Stimulated activated CD8-positive, alpha-beta memory T cell treated with anti-CD3 and anti-CD28 coated beads, Interleukin-4, amount 100 ng/mL, for 1 hour (primary cell): ENCODE measurements at places on chromosomes 7 and 10.

DNA sequence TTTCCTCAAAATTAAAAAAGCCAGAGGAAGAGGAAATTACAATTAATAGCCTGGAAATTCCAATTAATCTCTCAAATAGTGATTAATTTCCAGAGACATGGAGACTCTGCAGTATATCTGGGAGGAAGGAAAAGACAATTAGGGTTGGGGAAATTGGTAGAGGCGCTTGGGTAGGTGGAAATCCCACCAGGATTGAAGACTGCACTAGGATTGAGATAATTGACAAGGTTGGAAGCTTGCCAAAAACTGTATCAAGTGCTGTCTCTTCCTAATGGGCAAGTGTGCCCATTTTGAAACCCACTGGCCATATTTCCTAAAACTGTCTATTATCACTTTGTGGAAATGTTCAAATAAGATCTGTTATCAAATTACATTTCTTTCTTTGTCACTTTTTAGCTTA lies 21.6 kb downstream of the CHN2 start:
- no peak for DNase-seq

DNA sequence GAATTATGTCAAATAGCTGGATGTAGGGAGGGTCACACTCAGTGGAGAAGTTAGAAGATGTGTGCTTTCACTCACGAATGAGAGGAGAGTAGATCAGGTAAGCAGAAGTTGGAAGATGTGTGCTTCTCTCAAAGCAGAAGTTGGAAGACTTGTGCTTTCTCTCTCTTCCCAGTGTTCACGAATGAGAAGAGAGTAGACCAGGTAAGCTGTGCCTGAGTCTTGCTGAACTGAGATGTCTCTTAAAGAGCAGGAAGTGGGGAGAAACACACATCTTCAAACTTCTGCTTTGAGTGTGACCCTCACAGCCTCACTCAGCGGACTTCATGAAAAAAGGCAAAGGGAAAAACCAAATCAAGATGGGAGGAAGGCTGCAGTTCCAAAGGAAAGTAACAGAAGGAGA lies 7.0 kb upstream of the TMEM243 start:
- no peak for DNase-seq

DNA sequence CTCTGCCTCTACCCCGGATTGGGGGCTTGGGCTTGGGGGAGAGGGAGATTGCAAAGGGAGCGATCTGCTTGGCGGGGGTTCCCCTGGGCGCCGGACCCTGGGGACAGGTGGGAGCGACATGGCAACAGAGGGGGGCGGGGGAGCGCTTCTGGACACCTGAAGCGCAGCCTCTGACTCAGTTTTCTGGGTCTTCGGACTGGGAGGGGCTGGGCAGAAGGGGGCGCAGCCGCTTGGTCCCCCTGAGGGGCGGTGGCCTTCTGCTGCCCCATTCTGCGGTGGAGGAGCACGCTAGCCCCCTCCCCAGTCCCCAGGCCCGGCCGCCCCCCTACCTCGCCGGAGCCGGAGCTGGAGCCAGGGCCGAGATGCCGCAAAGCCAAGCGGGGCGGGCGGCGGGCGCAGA lies 380 bp downstream of the NAT16 start:
- no peak for DNase-seq

- no peak for DNase-seq
These were observed 70.4 kb downstream of the TBXAS1 start for GRCh38 chr7:139899328-139899955.

DNA sequence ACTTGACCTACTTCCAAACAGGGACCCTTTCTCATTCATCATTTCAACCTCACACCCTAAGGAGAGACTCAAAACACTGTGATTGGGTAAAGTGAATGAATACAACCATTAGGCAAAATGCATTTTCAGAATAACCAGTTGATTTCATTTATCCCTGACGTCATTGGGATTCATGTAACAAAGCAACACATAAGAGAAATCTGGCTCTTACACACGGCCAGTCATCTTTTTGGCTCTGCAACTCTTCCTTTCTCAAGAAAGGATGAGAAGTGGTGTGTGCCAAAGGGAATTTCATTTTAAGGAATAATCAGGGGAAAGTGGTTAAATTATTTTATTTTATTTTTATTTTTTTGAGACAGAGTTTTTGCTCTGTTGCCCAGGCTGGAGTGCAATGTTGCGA lies 83.1 kb downstream of the CPVL start:
- DNase-seq = no peak

DNA sequence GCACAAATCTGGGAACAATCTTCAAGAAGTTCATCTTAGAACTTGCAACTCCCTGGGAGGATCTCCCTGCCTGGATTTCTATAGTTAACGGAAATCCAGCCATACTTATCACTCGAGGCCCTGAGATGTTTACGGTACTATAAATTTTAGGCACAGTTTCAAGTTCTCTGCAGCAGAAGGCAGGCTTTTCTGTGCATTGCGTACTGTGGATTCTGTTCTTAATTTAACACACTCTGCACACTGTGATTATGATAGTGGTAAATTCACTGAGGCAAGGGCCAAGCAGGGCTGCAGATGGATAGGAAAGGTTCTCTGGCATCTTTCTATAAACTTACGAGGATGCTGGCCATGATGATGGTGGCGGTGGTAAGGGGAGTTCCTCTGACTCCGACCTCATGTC lies 10.6 kb downstream of the INHBA start:
- DNase-seq = no peak

- no peak for DNase-seq
These were observed 6.3 kb downstream of the NAT16 start for GRCh38 chr7:101173752-101174244.

DNA sequence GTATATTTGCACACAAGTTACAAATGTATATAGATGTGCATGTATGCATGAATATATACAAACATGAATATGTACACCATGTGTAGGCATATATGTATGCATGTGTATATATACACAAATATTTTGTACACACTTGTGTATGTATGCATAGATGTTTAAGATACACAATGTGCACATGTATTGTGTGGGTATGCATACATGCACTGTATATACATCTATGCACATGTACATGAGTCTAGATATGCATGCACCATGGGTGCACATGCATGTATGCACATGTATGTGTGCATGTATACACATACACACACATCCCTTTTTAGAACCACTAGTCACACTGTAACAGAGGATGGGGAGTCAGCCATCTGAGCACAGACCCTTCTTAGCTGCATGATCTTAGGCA lies 249.4 kb downstream of the COBL start:
- DNase-seq = no peak

DNA sequence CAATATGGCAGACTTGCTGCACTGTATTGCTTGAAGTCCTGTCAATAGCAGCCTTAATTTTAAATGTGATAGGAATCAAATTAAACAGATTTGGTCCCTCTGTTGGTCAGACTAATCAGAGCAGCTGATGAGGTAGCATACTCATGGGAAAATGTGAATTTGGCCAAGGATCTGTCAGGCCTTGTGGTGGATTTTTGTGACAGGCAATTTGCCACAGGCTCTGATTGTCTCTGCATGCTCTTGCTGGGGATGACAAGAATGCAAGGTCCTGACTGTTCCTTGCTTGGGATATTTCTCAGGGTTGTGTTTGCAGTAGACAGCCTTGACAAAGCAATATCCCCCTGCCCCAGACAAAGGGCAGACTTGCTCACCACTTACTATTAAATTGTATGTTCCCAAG lies 41.5 kb upstream of the GARS1 start:
- no peak for DNase-seq

DNA sequence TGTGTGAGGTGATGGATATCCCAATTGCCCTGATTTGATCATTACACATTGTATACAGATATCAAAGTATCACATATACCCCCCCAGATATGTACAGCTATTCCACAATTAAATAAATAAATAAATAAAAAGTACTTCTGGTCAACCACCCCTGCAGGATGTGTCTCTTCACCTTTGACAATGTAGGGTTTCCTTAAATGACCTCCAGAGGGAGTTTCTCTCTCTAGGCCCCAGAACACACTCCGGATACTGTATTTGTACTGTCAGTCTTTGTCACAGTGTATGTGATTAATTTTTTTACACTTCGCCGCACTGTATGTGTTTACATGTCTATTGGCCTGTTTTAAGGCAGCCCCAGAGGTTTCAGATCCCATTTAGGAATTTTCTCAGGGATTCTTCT lies 123.6 kb downstream of the ADCYAP1R1 start:
- no peak for DNase-seq

DNA sequence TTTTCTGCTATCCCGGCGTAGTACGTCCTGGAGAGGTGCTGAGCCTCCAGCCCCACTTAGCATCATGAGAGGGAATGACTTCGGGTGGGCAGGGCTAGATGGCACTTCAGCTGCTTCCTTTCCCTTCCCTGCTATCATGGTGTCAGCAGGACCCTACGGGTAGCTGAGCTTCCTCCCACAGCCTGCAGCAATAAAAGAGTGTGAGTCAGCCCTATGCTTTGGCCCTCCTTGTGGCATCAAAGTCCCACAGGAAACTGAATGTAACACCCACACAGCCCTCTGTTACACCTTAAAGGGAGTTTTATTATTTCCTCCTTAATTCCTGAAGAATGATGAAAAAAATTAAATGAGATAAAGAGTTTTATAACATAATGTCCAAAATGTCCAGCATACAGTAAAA lies 458.1 kb downstream of the RPS24 start:
- no peak for DNase-seq

DNA sequence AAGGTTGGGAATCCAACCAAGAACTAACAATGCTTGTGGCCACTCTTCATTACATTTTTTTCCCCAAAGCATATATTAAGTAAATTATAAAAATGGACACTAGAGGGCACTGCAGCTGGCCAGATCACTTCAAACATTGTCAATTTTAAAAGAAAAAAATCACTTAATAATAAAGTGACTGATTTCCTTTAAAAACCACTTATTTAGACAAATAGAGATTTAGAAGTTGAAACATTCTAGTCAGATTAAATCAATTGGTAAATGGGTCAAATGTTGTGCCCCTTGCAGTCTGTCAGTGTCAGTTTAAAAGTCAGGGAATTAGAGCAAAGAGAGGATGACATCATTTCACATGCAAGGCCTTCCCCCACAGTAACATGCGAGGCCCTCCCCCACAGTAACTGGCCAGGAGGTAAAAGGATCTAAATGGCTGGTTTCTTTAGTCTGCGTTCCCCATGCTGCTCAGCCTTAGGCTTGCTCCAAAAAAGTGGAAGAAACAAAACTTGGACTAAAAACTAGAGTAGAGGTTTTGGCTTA lies 177.9 kb downstream of the SKAP2 start:
- no peak for DNase-seq

DNA sequence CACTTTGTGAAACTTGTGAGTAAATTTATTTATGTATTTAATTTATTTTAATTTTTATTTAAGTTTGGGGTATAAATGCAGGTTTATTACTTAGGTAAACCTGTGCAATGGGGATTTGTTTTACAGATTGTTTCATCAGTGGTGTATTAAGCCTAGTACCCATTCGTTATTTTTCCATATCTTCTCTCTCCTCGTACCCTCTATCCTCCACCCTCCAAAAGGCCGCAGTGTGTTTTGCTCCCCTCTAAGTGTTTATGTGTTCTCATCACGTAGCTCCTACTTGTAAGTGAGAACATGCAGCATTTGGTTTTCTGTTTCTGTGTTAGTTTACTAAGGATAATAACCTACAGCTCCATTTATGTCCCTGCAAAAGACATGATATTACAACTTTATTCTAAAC lies 145.4 kb upstream of the SMIM30 start:
- DNase-seq = no peak

DNA sequence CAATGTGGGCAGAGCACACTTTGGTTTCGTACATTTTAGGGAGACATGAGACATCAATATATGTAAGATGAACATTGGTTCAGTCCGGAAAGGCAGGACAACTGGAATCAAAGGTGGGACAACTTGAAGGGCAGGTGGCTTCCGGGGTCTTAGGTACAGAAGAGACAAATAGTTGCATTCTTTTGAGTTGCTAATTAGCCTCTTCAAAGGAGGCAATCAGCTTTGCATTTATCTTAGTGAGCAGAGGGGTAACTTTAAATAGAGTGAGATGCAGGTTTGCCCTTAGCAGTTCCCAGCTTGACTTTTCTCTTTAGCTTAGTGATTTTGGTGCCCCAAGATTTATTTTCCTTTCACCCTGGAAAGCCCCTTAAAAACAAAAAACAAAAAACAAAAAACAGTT lies 21.3 kb downstream of the ZNF487 start:
- DNase-seq = no peak

DNA sequence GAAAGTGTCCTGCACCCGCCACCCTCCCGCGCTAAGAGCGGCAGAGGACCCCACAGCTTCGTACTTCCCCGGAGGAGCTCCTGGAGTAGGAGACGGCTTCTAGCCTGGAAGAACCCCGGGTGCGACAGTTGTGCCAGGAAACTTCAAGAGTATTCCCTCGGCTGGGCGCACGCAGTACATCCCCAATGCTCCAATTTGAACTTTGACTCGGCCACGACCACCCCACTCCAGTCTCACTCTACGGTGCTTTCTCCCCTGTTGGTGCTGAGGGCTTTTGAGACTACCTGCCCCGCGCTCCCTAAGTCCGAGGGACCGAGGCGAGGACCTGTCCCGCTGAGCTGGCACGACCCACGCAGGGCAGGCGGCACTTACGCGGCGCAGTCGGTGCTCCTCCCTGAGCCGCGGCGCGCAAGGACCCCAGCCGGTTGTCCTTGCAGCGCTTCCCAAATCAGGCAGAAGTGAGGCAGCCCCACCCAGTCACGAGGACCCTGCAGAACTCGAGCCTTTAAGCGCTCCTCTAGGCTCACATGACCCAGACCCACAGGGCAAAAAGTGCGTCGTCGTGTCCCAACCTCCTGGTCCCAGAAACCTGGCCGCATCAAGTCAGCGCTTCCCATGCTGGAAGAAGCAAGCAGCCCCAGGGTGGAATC lies at the start of gene CPVL:
Gene CPVL (minus strand): TSS at position 481 of the 650 bp plus-strand sequence. CDS start 25,476 bp downstream, outside the sequence.
- no peak for DNase-seq

- peak; percentile 44 for DNase-seq
These were observed 13.9 kb downstream of the TSPAN14 start for GRCh38 chr10:80468002-80468401.

DNA sequence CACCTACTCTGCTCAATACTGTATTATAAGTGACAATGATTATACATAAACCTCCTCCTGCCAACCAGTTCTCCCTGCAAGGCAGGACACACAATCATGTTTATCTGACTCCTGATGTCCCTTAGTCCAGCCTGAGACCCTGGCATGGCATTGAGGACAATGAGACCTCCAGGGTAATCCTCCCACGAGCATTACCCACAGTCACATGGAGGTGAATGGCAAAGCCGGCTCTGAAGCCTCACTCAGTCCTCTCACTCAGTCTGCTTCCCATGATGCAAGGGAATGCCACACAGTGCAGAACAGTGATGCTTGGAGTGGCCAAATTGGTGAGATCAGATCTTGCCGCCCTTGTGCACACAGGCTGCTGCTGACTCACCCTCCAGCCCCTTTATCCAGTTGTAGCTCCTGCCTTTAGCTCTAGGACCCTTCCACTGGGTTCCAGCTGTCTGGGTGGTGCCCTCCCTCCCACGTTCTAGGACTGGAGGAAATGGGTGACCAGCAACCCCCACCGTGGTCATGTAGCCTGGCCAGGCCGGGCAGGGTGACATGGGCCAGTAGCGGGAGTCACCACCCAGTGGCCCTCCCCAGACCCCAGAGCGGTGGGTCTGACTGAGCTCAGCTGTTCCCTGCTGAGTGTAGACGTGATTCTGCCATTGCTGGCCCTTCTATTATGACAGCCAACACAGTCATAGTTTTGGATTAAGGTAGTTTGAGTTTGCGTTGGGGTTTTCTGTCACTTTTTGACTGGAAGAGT lies 5.5 kb upstream of the ADCY1 start:
- no peak for DNase-seq
